ENCODE measurements at places on chromosomes 2 and 18.

- no peak for DNase-seq
These were observed 84.7 kb downstream of the ALPK2 start for GRCh38 chr18:58544179-58544578.

GRCh38 chr2:240713071-240713927 is 21.6 kb downstream of the AQP12A start:
- no peak for DNase-seq

DNA sequence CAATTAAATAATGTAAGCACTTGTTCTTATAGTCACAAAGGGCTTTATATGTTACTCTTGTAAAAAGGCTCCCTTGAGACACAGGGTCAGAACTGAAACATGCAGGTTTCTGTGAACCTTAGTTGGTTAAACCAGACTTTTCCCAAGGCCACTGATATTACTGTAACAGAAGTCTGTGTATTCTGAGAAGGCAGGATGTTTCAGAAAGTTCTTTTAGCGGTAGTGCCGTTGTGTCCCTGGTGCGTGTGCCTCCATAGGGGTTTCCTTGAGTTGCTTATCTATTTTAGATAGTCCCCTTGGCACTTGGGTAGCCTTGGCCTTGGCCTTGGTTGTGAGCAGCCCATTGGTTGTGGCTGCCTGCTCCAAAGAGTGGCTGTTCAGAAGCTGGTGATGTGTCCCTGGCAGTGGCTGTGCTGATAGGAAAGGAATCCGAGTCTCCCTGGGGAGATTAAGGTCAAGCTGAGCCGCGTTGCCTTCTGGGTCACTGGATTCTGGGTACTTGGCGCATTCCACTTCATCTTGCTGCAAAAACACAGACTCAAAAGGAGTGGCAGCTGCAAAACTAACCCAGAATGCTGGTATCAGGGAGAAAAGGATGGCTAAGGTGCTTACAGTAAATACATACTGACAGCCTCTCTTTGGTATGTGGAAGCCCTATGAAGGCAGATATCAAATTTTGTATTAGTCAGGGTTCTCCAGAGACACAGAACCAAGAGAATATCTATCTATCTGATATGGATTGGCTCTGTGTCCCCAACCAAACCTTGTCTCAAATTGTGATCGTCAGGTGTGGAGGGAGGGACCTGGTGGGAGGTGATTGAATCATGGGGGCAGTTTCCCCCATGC is 69.7 kb downstream of the FHOD3 start:
- no peak for DNase-seq

DNA sequence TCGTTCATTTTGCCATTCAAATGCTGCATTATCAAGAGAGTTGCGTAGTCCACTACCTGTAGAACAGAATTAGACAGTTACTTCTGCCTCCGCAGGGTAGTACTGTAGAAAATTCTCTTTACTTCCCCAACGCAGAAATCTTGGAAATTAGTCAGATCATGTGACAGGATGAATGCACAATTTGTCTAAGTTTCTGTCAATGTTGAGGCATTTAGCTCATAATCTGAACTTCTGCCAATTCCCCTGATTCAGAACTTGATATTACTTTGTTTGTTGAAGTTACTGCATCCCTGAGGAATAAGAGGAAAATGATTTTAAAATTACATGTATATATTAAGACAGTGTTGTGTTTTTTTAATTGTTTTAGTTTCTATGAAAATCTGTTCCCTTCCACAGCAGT is 83.4 kb downstream of the TTC27 start:
- peak; percentile 75 for DNase-seq

GRCh38 chr2:25482341-25482740 is 140.6 kb upstream of the DNMT3A start:
- no peak for DNase-seq

- peak; percentile 47 for DNase-seq
These were observed 74.2 kb upstream of the STK17B start for GRCh38 chr2:196245378-196246140.

GRCh38 chr2:148253685-148254084 is 232.8 kb downstream of the MBD5 start:
- DNase-seq, result no peak

GRCh38 chr2:142033393-142033792 is 97.4 kb downstream of the LRP1B start:
- DNase-seq, result no peak

- DNase-seq, result no peak
These were observed 126.6 kb upstream of the SMAD2 start for GRCh38 chr18:48057018-48057417.

DNA sequence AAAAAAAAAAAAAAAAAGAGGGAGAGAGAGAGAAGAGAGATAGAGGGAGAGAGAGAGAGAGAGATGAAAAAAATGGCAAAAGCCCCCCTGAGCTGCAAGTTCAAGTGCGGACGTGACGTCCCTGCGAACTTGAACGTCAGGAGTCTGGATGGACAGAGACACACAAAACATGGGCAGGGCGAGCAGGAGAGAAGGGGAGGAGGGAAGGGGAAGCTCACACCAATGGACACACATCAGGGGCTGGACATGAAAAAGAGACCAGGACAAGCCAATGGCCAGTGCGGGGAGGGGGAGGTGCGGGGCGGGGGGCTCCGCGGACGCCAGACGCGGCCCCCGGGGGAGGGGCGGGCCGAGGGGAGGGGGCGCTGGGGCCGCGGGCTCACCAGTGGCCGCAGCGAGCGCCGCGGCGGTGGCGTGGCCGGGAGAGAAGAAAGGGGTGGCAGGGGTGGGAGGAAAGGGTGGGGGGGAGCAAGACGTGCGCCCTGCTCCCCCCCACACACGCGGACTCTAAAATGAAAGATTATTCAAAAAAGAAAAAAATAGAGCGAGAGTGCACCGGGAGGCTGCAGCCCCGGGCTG is at the start of gene BCL11A:
Gene BCL11A (minus strand): TSS at position 160 of the 579 bp plus-strand sequence. CDS start 384 bp downstream, outside the sequence.
- peak; percentile 80 for DNase-seq

- DNase-seq, result peak; percentile 29
These were observed 854.5 kb upstream of the CRIM1 start for GRCh38 chr2:35501076-35501475.

GRCh38 chr2:33354981-33355380 is 121.5 kb upstream of the RASGRP3 start:
- DNase-seq, result peak; percentile 90

GRCh38 chr2:36190097-36190496 is 165.5 kb upstream of the CRIM1 start:
- DNase-seq, result no peak

DNA sequence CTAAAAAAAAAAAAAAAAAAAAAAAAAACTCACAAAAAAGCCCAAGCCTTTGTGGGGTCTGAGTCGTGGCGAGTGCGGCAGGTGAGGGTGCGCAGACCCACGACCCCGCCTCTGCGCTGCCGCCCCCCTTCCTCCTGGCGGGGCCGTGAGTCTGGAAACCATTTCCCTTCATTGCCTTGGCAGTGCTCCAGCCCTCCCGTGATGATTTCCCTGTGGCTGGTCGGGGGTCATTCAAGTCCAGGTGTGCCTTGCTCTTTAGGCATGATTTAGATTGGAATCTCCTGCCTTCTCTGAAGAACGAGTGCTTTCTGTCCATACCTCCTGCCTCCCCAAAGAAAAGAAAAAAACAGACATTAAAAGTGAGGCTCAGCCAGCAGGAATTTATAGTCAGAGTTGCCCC is 161.8 kb downstream of the FAM210A start:
- DNase-seq, result no peak

GRCh38 chr2:224126003-224126402 is 86.9 kb upstream of the SERPINE2 start:
- no peak for DNase-seq

DNA sequence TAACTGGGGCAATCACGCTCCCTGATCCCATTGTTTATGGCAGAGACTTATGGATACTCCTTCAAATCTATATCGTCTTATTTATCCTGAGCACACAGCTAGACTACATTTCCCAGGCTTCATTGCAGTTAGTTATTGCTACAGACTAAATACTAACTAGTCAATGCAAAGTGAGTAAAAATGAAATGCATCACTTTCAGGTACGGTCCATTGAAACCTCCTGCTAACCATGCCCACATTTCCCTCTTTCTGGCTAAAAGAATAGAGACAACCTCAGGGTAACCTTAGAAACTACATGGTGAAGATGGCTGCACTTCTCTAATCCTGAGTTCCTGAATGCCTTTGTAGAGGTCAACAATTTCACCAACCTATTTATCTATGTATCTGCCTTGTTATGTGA is 437.4 kb downstream of the EPHA4 start:
- DNase-seq, result no peak

DNA sequence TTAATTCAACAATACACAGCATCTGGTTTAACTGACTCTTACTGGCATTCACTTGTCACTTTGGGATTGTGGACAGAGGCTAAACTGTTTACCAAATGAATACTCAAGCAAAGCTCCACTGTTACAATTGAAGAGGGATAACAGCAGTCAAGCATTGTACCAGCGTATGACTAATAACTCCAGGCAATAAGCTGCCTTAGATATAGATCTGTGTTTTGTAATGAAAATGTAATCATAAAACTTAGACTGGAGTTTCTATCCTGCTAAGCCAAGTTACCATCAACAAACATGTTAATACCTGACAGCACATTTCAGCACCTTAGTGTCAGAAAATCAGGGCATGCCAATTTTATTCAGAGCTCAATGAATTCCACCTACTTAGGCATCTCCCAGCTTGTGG is 889.5 kb downstream of the EPHA4 start:
- DNase-seq, result peak; percentile 36

- peak; percentile 18 for DNase-seq
These were observed 37.8 kb downstream of the VIT start for GRCh38 chr2:36734304-36734703.

DNA sequence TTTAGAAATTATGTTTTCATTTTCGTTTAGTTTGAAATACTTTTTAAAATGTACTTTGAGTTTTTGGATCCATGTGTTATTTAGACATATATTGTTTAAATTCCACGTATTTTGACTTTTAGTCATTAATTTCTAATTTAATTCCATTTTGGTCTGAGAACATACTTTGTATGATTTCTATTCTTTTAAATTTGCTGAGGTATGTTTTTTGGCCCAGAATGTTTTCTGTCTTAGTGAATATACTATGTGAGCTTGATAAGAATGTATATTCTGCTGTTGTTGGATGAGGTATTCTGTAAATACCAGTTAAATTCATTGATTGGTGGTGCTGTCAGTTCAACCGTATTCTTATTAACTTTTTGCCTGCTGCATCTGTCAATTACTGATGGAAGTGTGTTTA is 26.4 kb downstream of the VRK2 start:
- no peak for DNase-seq

DNA sequence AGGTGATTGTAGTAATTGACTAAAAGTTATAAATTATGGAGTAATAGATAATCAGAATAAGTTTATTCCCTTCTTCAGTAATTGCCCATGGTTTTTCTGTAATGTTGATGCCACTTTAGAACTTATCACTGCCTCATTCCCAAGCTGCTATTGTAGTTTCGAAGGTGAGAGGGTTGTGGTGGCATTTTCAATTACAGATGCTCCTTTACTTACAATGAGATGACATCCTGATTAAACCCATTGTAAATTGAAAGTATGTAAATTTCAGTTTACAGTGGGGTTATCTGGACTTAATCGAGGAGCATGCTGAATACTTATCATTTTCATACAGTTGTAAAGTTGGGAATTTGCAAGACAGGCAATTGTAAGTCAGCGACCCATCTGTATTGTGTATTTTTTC is 2.9 kb downstream of the NDUFV2 start:
- DNase-seq, result no peak

DNA sequence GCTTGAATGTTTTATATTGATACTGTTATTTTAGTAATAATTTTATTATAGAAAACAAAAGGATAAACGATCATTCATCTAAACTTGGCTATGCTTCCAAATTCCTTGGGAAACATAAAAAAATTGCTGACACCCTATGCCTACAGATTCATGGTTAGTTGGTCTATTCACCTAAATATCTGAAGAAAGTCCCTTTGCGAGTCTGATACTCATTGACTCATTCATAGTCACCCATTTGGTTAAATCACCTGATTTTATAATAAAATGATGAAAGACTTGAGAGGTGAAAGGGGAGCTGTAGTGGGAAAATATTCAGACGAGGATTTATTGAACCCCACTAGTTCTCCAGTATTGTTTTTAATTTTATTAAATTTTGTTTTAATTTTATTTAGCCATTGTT is 112.0 kb downstream of the PTPN4 start:
- no peak for DNase-seq

- no peak for DNase-seq
These were observed 116.4 kb downstream of the MREG start for GRCh38 chr2:215896921-215897320.

DNA sequence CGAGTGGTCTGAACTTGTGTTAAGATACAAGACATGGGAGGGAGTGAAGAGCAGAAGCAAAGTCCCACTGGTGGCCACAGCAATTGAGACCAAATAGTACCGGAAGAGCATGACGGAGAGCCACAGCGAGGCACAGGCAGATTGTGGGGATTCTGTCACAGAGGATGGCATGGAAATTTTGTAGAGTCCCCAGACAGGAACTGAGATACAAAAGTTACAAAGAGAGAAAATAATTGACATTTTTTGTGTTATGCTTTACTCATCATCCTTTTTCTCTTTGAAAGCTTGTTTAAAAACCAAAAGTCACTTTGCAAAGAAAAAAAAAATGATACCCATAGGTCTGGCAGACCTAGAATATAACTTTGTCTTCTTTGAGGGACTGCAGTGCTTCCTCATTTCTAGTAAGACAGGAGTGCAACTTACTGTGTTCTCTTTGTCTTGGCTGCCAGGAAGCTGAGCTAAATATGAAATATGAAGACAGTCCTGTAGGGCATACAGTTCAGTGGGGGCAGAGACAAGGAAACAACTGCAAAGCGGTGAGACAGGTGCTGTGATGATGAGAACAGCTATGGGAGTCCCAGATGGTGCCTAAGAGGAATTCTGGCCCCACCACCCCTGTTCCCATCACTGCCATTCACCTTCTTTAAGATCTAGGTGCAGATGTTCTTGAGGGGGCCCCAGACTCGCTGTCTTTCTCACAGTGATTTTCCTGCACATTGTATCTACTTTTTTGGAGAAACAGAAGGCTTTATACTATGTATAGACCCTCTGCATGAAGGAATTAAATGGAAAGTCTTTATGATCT is 5.2 kb downstream of the ARHGAP25 start:
- DNase-seq, result no peak

- DNase-seq, result no peak
These were observed 561.9 kb upstream of the DCC start for GRCh38 chr18:51778115-51778514.

GRCh38 chr2:62999905-63000304 is 50.7 kb upstream of the OTX1 start:
- DNase-seq, result peak; percentile 61

- DNase-seq, result peak; percentile 88
These were observed 145.6 kb downstream of the AGAP1 start for GRCh38 chr2:235639428-235639773.

DNA sequence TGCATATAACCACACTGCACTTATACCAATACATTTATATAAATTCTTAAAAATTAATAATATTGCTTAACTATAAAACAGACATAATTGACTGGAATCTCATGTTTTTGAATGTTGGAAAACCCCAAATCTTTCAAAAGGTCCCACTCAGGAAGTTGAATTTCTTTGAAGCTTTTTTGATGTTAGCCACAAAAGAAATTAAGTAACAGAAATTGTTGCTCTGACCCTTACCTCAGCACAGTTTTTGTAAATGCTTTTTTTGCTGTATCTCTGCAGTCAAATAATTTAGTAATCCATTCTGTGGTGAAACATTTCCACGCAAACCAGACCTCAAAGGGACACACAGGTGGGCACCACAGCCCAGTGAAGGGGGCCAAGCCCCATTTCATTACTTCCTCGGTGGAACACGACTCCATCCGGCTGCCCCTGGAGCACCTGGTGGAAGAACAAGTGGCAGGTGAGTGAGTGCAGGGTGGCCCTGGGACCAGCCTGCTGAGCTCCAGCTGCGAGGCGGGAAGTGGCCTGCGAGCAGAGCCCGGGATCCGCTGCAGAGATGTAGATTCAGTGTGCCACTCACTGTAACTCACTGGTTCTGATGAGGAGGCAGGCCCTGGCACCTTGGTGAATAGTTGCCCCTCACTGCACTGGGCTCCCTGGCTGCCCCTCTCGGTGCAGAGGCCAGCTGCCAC is 8.4 kb downstream of the SCLY start:
- no peak for DNase-seq

Measured in EL (cell line).